T-helper 17 cell (primary cell): ENCODE measurements at places on chromosomes 5 and 9.

DNA sequence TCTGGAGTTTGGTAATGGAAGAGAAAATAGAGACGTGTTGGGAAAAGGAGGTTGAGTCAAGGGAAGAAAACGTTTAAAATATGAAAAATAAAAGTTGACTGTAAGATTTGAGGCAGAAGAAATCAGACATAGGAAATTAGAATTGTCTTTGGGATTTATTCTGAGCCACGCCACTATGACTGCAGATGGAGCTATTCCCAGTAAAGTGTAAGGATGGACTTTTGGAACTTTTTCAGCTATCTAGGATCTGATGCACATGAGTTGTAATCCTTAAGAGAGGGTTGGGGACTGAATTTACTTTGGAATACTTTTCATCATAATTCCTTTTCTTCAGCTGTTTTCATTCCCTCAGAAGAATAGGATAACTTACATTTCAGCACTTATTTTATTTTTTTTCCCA lies 336.7 kb downstream of the FAM170A start:
- DNase-seq: no peak

DNA sequence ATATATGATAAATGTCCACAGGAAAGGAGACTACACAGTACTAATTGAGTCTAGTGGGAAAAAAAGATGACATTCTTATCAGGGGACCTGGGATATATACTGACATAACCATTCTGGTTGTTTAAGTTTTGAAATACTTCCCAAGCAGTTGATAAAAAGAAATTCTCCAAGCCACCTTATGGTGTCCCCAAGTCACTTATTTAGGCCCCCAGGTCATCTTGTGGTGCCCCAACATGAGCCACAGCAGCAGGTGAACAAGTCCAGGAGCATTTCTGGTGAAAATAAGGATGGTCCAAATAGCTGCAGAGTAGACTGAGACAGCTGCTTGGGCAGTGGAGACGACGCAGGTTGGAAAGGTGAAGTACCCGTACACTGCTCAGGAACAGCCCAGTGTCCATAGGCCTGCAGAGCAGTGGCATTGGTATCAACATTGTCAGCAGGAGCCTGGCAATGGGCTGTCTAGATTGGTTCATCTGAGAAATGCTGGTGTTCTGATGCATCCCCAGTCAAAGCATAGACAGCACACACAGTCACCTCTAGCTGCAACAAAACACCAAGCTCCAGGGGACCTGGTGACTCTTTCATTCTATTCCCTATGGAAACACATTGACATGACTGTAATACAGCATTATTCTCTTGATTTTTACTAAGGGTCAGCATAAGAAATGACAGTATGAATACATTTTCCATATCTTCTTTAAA lies 430.6 kb downstream of the NR2F1-AS1 start:
- DNase-seq: no peak

DNA sequence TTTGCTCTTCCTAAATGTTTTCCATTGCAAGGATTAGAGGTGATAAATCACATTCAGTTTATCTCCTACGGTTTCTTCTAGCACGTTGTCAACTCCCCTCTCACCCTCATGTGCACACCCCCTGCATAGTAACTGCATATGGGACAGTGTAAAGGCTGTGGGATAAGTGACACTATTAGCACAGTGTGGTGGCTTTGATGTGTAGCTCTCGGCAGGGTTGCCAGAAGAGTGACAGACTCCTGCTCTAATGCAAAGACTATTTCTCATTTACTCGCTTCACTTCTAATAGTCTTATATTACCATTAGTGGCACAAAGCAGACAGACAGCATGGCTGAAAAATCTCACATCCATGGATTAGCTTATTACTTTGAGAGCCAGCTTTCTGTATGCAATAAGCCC lies 454.6 kb downstream of the CETN3 start:
- DNase-seq: no peak

DNA sequence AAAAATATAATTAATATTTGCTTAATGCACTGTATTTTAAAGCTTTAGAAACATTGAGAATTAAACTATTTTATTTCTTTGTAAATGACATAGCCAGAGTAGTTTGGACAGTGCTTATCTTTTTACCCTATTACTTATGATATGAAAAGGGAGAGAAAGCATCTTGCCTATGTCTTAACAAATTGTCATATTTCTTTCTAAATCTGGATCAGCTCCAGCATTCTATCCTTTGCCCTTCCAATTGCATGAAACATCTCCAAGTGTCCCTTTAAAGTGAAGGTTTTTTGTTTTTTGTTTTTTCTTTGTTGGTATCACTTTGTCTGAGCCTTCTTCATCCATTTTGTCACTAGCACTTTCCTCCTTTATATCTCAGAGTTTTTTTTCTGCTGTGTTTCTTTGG lies 511.6 kb upstream of the FAM174A start:
- DNase-seq: no peak

- no peak for DNase-seq
These were observed 2.1 kb downstream of the SEPTIN8 start for GRCh38 chr5:132774896-132775295.

DNA sequence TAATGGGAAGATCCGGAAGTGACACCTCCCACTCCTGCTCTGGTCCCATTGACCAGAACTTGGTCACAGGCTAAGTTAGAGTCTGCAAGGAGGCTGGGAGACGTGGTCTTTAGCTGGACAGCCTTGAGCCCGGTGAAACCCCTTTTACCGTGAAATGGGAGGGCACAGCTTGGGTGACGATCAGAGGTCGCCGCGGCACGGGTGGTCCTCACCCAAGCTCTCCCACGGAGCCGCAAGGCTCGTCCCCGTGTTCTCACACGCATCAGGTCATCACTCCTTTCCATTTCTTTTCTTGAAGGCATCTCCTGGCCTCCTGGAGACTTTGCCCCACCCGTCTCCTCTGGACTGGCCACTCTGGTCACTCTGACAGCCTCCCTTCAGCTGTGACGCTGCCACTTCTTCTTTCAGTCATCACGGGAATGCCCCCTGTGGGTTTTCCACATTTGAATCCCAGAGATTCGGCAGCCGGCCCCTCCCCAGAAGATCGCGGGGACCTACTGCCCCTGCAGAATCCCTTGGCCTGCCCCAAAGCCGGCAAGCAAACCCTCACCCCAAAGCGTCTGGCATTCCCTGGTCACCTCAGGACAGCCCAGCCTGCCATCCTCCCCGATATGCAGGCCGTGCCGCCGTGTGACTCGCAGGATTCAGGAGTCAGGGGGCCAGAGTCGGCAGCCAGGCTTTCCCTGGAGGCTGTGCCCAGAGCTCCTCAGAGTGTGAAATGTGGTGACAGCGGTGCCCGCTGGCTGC lies 18.9 kb upstream of the EGFL7 start:
- no peak for DNase-seq

DNA sequence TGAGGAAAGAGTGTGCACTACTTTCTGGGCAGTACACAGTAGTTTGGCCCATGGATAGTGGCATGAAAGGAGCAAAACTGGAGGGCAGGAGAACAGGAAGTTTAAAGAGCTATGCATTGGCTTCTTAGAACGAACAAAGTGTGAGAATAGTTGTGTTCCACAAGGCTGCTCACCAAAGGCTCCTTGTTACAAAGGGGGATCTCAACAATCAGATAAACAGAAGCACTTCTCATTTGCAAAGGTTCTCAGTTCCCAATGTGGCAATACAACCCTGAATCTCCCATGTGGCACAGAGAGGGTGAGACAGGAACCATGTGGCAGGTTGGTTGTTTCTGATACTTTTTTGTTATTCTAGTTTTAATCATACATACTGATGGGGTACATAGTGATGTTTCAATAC lies 158.4 kb downstream of the CARTPT start:
- DNase-seq: no peak

DNA sequence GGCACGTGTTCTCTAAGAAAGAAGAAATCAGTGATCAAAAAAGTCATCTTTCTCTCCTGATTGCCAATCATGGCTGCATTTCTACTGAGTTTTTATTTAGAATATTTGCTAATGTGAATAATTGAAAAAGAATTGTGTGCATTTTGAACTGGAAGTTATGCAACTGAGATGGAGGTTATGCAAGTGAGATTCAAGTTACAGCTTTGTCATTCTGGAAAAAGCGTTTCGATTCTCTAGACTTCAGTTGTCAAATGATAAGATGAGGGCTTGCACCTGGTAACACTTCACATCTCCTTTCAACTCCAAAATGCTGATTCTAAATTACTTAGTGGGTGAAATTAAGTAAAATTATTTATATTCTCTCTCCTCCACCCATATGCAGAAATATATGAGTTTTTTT lies 36.4 kb downstream of the C6 start:
- no peak for DNase-seq

DNA sequence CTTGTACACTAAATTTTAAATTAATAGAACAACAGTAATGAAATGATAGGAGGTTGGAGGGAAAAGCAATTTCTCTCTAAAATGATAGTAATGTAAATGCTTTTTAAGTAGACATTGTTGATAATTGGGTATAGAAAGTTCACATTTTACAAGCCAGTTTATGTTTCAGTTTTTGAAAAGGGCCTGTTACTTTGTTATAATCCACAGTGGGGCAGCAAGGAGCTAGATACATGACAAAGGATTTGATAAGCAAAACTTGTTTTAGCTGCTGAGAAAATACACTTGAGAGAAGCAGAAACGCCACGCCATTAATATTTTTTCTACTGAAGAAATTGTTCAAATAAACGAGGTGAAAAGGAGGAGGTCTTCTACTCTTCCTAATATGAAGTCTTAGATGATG lies 30.2 kb downstream of the SREK1 start:
- no peak for DNase-seq

GRCh38 chr5:174734571-174735497 lies 10.5 kb downstream of the MSX2 start:
- DNase-seq: no peak

- no peak for DNase-seq
These were observed 71.7 kb upstream of the TRIO start for GRCh38 chr5:14071433-14071832.

GRCh38 chr9:76441551-76442322 lies 17.2 kb upstream of the GCNT1 start:
- DNase-seq: no peak

GRCh38 chr9:111005746-111006470 lies 32.4 kb downstream of the LPAR1 start:
- no peak for DNase-seq

- no peak for DNase-seq
These were observed 25.9 kb upstream of the IDNK start for GRCh38 chr9:83596899-83597504.

DNA sequence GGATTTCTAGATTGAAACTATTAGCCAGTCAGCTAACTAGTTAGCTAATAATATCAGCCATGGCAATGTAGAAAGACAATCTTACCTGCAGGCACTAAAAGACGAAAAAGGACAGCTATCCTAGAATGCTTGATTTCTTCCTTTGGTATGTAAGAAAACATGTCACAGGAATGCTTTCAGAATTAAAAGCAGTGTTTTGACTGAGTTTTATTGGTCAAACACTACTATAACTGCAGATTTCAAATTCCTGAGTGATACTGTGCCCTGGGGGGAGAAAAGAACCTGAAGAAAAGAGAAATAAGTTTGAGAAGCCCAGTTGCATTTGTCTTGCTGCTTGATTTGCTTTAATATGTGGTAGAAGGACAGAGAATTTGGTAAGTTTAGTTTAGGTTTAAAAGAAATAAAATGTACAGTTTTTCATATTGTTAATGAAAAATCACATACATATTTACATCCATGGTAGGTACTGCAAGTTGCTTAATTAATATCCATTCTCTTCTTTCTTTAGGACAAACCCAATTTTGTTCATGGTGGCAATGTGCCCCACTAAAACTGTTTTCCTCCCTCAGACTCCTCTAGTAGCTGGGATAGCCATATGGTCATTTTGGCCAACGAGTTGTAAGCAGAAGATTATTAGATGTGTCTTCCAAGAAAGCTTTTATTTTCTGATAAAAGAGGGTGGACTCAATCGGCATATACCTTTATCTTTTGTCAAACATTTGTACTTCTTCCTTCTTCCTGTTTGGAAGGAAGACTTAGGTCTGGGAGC lies 4.3 kb upstream of the FAM169A start:
- DNase-seq: no peak

GRCh38 chr9:87109231-87109631 lies 161.9 kb upstream of the GAS1 start:
- DNase-seq: no peak

DNA sequence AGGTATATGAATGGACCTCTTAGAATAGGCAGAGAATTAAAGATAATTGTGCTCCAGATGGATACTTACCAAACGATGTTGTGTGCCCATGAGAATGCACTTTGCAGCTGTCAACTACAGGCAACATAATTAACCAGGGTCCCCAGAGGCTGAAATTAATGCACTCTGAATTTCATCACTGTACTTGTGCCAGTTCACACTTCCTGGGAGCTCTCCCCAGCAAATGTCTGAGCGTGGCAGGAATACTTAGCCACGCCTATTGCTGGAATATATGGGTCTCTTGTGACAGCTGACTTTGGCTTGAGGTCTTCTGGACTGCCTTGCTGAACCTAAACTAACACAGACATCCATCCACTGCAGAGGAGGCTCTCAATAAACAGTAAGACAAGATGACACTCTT lies 11.9 kb upstream of the C1QTNF2 start:
- DNase-seq: no peak

GRCh38 chr5:56412601-56413379 lies 179.7 kb upstream of the ANKRD55 start:
- no peak for DNase-seq

- DNase-seq: no peak
These were observed 133.3 kb downstream of the FAM174A start for GRCh38 chr5:100668511-100668910.

GRCh38 chr5:57216714-57217113 lies 42.9 kb downstream of the GPBP1 start:
- no peak for DNase-seq

GRCh38 chr9:89430995-89431394 lies 66.9 kb downstream of the SEMA4D start:
- DNase-seq: no peak

- no peak for DNase-seq
These were observed 56.9 kb downstream of the ASS1 start for GRCh38 chr9:130501639-130502038.

DNA sequence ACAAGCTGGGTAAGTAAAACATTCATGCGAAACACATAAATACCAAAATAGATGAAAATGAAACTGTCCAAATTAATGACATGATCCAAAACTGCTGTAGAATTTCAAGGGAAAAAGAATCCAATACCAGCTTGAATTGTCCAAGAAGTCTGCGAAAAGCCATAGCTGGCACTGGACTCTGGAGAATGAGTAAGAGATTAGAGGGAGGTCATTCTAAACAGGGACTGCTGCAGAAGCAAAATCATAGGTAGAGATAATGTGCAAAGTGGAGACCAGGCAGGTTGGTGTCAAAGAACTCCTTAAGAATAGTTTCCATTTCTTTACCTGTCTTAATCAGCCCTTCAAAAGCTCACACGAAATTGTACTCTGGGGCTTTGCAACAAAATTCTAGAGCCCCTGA lies 162.5 kb downstream of the NFIB start:
- no peak for DNase-seq

- no peak for DNase-seq
These were observed 133.3 kb upstream of the C6 start for GRCh38 chr5:41346609-41347008.

GRCh38 chr5:13186177-13186576 lies 758.3 kb downstream of the DNAH5 start:
- DNase-seq: no peak

DNA sequence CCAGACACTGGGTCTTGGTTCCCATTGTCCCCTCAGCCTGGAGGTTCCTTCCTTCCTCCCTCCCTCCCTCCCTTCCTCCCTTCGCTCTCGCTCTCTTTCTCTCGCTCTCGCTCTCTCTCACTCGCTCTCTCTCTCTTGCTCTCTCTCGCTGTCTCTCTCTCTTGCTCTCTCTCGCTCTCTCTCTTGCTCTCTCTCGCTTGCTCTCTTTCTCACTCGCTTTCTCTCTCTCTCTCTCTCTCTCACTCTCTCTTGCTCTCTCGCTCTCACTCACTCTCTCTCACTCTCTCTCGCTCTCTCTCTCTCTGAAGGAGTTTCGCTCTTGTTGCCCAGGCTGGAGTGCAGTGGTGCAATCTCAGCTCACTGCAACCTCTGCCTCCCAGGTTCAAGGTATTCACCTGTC lies 23.4 kb downstream of the LAMC3 start:
- DNase-seq: no peak
